Stimulated activated CD8-positive, alpha-beta memory T cell treated with anti-CD3 and anti-CD28 coated beads, Interleukin-7, amount 100 ng/mL, for 24 hours (primary cell): ENCODE measurements at places on chromosomes 2 and 18.

- DNase-seq, result no peak
Observed at GRCh38 chr2:137797641-137798040, 166.6 kb upstream of the HNMT start.

DNA sequence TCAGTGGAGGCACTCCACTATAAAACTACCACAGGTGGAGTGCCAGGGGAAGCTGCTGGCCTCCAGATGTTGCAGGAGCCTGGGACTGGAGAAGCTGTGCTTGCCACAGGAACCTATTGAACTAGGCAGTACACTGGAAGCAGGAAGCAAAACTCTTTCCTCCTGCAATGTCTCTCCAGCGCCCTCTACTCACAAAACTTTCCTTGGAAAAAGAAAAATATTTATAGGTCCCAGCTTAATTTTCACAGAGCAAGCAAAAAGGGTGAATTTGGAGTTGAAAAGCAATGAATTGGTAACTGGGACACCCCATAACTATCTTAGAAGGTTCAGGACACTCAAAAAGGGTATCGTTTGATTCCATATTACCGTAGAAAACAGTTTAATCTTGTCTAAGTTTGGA is 33.2 kb upstream of the REEP1 start:
- no peak for DNase-seq

DNA sequence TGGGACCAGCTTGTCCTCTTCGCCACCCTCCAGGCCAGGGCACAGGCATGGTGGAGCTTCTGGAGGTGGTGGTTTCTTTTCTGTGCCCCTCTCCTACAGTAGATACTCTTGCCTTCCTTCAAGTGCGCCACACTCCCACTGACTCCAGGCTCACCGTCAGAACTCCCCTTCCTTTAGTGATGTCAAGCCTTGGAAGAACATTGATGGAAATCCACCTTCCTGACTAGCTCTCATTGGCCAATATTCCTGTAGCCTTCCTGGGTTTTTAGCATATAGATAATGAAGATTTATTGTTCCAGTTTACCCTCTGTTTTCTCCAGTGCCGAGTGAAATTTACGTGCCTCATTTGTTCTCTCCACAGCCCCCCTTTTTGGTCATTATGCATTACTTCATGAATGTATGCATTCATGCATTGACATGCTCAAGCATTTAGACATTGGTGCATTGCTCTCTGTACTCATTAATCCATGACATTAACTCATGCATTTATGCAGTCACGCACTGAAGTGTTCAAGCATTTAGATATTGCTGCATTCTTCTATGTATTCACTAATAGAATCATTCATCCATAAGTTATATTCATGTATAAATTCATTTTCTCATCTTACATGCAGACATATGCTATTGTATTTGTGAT is 37.3 kb downstream of the PLB1 start:
- DNase-seq, result no peak

GRCh38 chr18:7772510-7772888 is 205.4 kb downstream of the PTPRM start:
- no peak for DNase-seq

GRCh38 chr2:174085781-174086180 is 120.6 kb upstream of the SP3 start:
- no peak for DNase-seq

DNA sequence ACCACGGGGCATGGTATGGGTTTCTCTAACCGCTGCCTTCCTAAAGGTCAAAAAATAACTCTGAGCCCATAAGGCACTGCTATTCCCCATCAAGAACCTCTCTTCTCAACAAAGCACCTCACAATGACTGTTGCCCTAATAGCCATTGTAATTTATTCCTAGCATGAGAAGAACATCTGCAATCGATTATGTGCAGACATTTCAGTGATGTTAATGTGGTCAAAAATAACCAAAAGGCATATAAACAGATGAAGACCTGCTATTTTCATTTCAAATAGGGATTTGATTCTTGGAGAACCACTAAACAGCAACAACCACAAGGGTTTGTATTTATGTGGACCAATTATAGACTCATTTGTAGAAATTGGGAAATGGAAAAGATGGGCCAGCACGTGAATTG is 356.6 kb downstream of the FBXO15 start:
- no peak for DNase-seq

DNA sequence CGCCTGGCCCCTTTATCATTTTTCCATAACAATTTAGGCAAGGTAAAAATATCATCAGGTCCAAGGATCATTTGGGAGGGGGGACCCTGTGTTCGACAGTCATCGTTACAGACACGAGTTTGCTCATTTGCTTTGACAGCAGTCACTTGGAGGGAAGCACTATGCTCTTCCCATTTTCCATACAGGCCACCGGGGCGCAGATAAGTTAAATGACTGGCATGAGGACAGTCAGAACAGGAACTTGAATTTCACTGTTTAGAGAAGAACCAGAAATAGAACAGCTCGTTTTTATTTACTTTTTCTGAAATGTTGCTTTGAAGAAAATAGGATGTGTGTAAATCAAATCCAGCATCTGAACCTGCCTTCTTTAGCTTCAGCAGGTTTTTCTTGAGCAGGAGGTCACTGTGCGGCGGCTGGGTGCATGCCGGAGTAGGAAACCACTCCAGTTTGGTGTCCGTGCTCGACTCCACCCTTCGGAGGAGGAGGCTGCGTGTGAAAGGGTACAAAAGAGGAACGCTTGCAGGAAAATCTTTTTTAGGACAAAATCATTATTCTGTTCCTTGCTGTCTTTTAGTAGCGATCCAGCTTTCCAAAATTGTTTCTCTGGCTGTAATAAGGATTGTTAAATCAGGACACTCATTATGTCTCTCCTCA is 15.2 kb downstream of the NPAS2 start:
- no peak for DNase-seq

DNA sequence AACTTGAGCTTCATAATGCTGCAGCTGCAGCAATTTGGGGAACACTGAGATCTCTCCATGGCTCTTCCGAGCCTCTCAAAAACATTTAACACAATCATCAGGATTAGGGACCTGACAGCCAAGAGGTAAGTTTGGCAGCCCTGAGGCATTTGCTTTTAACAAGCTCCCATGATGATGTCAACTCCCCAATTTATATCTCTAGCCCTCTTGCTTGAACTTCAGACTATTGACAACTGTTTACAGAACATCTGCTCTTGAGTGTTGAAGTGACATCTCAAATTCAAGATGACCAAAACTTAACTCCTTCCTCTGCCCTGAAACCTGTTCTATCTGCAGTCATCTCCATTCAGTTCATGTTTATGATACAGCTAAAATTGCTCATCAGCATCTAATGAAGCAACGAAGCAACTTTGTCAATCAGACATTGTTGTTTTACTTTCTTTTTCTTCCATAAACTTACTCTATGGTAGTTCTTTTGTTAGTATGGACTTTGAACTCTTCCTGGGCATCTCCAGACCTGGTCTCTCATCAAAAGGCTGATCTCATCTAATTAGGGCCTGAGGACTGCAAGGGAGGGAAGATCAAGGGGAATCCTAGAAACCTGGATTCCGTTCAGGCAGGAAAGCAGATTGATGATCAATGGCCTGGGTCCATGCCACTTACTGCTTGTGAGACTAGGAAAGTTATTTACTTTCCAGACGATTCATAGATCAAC is 48.1 kb downstream of the SEMA4F start:
- no peak for DNase-seq

DNA sequence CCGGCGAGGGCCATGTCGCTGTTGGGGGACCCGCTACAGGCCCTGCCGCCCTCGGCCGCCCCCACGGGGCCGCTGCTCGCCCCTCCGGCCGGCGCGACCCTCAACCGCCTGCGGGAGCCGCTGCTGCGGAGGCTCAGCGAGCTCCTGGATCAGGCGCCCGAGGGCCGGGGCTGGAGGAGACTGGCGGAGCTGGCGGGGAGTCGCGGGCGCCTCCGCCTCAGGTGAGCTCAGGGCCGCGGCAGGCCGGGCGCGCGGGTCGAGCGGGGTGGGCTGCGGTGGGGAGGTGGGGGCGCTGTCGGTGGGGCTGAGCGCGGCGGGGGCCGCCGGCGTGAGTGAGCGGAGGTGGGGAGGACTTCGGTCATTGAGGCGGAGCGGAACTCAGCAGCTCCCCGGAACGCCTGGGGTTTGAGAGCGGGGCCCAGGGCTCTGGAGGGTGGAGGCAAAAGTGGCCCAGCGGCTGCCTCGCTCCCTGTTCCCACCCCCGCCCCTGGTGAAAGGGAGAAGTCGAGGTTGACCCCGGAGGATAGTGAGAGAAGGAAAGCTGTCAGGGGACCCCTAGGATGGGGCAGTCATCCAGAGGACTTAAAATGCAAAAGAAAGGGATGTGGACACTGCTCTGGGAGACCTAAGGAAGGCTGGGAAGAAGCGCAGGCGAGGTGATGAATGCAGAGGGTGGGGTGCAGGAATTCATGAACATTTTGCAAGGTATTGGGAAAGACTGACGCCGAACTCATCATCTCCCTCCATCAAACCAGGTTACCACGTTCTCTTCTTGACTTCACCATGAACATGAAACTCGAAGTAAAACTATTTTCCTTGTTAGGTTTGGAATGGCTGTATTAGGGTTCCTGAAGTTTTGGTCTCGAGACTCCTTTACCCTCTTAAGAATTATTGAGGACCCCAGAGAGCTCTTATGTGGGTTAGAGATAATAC is 633 bp downstream of the MALT1 start:
- DNase-seq, result no peak

- DNase-seq, result no peak
Observed at GRCh38 chr2:74424139-74424992, 2.8 kb downstream of the WDR54 start.
